T-helper 9 cell (primary cell): ENCODE measurements at places on chromosomes 7 and 10.
A peak's percentile ranks its signal among the peaks of the same experiment; 100 is the strongest.

GRCh38 chr7:117399820-117400422 is 27.4 kb downstream of the ASZ1 start:
- DNase-seq, result no peak

GRCh38 chr7:28144266-28144665 is 36.3 kb downstream of the JAZF1 start:
- DNase-seq, result no peak

- no peak for DNase-seq
Observed at GRCh38 chr7:51850126-51850525, 533.5 kb upstream of the COBL start.

- DNase-seq, result no peak
Observed at GRCh38 chr10:62025134-62025794, 123.8 kb downstream of the ARID5B start.

DNA sequence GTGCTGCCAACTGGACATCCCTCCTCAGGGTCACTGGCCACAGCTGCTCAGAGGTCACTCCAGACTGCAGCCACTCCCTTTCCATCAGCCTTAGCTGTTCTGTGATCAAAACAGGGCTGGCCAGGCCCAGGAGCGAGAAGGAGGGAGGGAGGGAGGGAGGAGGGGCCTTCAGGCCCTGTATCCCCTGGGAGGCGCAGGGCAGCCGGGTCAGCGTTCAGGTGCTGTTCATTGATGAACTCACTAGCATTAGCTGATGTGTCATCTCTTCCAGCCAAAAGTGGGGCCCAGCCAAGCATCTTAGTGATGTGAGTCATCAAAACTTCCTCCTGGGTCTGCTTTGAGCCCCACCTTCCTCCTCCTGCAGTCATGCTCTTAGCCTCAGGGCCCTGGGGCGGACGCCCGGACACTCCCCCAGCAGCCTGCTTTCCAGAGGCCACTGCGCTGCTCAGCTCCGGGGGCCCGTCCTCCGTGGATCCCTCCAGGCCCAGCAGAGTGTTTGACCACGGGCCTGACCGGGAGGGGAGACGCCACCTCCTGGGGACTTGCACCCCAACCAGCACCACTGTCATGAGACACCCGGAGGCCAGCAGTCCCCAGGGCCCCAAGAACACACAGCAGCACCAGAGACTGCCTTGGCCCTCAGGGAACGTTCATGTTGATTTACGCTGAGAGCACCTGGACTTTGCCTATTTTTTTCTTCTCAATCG is 149.2 kb downstream of the PRKAG2 start:
- no peak for DNase-seq

DNA sequence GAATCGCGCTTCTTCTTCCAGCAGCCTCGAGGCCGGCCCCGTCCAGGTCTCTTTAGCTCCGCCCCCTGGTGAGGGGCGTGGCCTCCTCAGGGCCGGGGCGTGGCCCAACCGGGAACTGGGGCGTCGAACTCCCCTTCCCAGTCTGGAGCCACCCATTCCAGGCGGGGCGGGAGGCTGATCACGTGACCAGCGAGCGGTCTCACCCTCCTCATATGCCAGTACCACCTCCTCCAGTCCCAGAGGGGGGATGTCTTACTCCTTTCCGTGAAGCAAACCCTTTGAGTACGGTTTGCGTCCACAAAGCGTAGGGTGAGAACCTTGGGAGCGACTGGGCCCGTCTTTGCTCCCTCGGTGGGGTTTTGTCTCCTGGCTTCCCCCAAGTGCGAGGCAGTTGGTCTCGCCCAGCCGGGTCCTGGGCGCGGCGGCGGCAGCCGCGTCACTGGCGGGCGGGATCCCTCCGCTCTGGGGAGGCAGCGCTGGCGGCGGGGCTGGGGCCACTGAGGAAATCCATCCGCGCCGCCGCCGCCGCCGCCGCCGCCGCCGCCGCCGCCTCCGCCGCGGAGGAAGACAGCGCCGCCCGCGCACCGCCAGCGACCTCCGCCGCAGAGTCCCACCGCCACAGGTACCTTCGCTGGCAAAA is at the start of gene GNB2:
GNB2 (plus strand) TSS at position 439 of the 640 bp plus-strand sequence. CDS start 2,526 bp downstream, outside the sequence.
- peak; percentile 97 for DNase-seq

DNA sequence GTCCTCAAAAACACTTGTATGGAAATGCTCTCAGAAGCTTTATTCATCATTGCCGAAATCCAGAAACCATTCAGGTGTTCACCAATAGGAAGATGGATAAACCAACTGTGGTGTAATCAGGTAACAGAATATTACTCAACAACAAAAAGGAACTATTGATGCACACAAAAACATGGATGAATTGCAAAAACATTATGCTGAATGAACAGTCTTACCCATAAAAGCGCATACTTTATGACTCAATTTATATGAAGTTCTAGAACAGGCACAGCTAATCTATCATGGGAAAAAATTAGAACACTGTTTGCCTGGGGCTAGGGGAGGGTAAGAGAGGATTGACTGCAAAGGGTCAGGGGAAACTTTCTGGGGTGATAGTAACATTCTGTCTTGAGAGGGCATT is 26.9 kb upstream of the GSAP start:
- no peak for DNase-seq

- DNase-seq, result no peak
Observed at GRCh38 chr10:28139138-28139537, 140.3 kb upstream of the ODAD2 start.

- no peak for DNase-seq
Observed at GRCh38 chr10:48406204-48406603, 99.7 kb downstream of the MAPK8 start.

DNA sequence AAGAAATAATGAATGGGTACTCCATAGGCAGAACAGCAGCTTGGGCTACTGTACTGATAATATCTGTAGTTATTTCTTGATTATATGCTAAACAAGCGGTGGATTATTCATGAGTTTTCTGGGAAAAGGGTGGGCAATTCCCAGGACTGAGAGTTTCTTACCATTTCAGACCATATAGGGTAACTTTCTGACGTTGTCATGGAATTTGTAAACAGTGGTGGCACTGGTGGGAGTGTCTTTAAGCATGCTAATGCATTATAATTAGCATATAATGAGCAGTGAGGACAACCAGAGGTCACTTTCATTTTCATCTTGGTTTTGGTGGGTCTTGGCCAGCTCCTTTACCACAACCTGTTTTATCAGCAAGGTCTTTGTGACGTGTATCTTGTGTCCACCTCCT is 399.7 kb downstream of the CDC14C start:
- DNase-seq, result no peak

GRCh38 chr7:7718492-7718891 is at the start of gene RPA3:
TSS of gene RPA3 (minus strand) at chr7:7718607. CDS start at chr7:7640418, 78,189 bp downstream.
- DNase-seq, result no peak

DNA sequence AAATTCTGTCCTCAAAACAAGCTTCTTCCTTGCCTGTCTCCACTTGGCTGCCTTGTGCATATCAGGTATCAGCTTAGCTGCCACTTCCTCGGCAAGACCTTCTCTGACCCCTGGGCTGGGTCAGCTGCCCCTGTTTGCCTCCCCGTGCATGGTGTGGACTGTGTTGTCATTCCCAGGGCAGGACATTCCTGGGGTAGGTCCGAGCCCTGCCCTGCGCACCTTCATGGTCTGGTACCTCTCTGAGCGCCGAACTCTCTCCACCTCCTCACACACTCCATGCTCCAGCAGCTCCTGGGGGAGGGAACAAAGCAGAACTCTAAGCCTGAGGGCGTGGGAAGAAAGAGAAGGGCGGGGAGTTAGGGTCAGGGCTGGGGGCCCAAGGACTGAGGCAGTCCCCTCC is 3.8 kb downstream of the POLM start:
- DNase-seq, result no peak

GRCh38 chr10:78467496-78468106 is 433.9 kb downstream of the RPS24 start:
- no peak for DNase-seq

DNA sequence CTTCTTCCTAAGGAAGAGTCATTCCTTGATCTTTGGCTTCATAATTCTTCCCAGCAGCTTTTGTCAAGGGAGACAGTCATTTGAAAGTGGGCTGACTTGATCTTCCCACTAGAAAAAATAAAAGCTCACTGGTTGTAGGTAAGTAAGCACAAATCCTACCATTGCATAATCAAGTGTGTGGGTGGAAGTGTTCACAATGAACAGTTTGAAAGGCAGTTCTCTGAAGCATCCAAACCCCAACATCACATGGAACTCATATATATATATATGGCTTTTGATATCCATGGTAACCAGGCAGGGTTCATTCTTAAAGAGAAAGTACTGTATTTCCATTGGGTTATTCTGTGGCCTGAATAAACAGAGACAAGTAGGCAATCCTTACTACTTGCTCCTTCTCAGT is 51.6 kb downstream of the ARMH3 start:
- DNase-seq, result no peak

- no peak for DNase-seq
Observed at GRCh38 chr10:34454590-34455261, 360.4 kb downstream of the PARD3 start.

DNA sequence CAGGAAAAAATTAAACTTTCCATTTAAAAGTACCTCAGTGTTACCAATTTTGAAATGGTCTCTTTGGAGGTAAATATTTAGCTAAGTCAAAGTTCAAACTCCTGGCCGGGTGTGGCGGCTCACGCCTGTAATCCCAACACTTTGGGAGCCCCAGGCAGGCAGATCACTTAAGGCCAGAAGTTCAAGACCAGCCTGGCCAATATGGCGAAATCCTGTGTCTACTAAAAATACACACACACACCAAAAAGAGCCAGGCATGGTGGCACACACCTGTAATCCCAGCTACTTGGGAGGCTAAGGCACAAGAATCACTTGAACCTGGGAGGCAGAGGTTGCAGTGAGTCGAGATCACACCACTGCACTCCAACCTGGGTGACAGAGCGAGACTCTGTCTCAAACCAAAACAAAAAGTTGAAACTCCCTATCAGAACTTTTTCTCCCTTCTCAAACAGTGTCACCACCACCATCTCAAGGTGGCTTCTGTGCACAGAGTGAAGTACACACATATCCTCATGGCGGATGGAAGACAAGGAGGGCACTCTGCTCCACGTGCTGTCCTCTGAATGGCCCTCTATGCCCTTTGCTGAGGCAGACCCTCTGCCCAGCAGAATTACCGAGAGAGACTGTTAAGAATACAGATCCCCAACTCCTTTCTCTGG is 11.7 kb upstream of the PIK3CG start:
- DNase-seq, result no peak

DNA sequence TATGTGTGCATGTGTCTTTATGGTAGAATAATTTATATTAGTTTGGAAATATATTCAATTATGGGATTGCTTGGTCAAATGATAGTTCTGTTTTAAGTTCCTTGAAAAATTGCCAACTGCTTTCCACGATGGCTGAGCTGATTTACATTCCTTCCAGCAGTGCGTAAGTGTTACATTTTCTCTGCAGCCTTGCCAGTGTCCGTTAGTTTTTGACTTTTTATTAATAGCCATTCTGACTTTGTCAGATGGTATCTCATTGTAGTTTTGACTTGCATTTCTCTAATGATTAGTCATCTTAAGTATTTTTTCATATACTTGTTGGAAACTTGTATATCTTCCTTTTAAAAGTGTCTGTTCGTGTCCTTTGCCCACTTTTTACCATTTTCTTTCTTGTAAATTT is 434.2 kb upstream of the POT1 start:
- DNase-seq, result no peak

DNA sequence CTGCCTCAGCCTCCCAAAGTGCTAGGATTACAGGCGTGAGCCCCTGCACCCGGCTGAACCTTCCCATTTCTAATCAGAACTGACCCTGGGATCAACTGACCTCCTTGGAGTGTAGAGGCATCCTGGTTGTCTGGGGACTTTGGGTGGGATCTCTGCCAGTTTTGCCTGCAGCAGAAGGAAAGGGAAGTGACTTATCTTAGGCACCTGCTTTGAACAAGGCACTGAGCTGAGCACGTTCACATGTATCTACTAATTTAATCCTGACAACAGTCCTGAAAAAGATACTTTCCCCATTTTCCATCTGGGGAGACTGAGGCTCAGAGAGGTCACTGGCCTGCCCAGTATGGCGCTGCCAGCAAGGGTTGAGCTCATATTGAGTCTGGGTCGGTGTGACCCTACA is 153.4 kb downstream of the CUX1 start:
- DNase-seq, result no peak

DNA sequence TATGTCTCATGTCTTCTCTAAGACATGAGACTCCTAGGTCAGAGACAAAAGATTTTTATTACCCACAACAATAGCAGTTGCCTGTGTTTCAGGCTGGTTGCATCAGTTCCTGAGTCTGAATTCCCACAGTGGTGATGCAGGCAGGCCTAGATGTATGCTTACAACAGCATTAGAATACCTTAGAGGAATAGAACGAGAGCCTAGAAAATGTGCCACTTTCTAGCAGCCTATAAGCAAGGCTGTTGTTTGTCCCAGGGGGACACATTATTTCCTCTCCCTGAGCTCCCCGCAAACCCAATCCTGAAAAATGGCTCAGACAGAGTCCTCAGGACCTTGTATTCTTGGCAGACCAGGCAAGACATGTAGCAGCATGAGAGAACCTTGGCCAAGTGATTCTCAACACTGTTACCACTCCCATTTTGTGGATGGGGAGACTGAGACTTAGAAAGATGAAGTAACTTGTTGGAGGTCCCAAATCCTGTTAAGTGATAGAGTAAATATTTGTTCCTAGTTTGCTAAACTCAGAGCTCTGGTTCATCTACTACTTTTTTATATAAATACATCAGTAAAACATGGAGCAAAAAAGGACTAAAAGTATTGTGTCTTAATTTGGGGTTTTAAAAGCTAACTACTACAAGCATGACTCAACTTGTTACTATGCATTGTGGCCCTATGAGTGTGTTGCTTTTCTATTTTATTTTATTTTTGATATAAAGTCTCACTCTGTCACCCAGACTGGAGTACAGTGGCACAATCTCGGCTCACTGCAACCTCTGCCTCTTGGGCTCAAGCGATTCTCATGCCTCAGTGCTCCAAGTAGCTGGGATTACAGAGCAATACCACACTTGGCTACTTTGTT is 14.2 kb downstream of the VTI1A start:
- DNase-seq, result no peak

GRCh38 chr10:109941236-109941862 is 18.0 kb upstream of the XPNPEP1 start:
- no peak for DNase-seq

DNA sequence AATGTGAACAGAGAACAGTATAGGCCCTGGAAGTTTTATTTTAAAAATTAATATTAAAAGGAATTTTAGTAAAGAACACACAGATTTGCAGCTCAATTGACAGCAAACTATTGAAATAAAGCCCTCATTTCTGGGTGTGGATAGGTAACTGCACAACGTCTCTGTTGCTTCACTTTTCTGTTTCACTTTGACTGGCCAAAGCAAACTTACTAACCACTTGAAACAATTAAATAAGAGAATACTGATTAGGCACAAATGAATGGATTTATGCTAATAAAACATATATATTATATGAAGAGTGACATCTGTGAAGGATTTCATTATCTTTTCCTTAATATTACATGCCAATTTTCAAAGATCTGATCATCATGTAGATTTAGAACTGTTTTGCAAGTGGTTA is 11.9 kb downstream of the ZNF804B start:
- DNase-seq, result no peak

DNA sequence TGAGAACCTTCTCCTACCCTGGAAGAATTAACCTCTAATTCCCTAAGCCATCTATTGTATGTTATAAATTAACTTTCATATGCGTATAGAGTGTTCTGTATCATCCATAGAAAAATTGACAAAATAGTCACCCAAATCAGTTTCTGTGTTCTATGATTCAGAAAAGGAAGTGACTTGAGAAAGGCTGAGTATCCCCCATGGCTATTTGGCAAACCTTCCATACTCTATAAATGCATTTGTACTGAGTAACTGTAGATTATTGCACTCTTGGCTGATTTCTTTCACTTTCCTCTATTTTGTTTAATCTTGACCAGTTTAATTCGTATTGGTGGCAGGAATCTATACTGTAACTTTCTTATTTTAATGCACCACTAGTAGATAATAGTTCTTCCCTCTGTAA is 182.2 kb downstream of the HTR7 start:
- DNase-seq, result no peak
